ENCODE measurements at places on chromosomes 16 and 17.

- no peak for DNase-seq
Observed at GRCh38 chr17:58829172-58829637, 73.6 kb downstream of the PPM1E start.

DNA sequence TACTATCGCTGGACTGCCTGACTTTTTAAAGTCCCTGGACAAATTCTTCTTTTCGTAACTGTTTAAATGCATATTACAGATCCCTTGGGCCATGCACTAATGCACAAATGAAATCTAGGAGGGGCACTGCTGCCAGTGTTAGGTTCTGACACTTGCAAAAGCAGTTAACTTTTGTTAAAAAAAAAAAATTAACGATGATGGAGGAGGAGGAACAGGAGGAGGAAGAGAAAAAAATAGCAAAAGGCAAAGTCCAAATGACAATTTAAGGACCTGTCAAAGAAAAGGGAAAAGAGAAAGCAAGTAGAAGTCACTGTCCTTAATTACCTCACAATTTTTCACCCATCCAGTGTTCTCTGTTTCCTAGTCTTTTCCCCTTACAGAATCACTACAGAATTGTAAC lies 97.8 kb upstream of the CORO6 start:
- no peak for DNase-seq

- DNase-seq: no peak
Observed at GRCh38 chr17:11757815-11758214, 159.5 kb downstream of the DNAH9 start.

DNA sequence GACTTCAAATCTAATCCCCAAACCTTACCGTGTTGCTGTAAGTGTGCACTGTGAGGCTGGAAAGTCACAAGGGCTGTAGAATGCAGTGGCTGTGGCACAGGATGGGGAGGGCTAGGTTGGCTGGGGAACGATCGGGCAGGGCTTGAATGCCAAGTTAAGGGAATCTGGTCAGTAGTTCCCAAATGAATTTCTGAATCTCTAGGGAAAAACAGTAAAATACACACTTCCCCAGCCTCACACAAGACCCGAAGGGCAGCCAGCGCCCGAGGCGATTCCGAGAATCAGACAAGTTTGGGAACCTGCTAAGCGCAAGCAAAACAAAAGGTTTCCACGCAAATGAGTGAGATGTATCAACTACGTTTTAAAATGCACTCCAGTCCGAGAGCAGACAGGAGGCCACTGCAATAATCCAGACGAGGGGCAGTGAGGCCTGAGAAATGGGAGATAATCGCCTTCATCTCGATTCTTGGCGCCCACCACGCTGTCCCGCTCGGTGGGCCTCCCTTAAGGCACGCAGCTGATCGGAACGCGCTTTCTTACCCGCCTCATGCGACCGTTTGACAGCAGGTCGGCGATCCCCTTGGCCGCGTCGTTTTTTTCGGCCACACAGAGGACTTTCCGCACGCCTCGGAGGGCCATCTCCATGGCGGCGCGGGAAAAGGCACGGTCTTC lies 599 bp downstream of the TOP3A start:
- no peak for DNase-seq

DNA sequence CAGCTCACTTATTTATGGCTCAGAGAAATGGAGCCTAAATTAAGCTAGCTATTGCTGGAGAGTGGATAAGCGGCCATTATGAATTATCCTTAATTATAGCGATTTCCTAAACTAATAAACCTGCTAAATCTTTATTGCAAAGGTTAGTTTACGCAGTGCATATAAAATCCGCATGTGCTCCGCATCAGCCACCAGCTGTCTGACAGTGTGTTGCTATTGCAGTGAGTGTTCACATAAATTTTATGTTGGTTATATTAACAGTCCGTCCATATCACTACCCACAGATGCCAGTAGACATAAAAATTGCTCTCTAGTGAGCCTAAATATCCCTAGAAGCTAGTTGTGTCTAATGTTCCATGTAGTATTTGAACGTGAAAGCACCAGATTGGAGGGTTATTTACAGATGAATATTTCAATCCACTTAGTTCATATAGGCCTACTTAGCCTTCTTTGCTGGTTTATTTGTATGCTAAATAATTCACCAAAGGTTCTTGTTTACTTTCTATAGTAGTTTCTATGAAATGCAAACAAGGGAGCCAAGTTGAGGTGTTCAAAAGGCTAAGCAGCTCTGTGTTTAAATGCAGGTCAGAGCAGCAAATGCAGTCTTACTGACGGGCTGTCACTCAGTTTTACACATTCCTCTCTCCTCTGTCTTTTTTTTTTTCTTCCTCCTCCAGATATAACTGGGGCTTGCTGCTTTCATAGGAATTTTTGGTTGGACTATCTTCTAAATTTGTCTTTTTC lies 219.1 kb downstream of the IRX3 start:
- no peak for DNase-seq

DNA sequence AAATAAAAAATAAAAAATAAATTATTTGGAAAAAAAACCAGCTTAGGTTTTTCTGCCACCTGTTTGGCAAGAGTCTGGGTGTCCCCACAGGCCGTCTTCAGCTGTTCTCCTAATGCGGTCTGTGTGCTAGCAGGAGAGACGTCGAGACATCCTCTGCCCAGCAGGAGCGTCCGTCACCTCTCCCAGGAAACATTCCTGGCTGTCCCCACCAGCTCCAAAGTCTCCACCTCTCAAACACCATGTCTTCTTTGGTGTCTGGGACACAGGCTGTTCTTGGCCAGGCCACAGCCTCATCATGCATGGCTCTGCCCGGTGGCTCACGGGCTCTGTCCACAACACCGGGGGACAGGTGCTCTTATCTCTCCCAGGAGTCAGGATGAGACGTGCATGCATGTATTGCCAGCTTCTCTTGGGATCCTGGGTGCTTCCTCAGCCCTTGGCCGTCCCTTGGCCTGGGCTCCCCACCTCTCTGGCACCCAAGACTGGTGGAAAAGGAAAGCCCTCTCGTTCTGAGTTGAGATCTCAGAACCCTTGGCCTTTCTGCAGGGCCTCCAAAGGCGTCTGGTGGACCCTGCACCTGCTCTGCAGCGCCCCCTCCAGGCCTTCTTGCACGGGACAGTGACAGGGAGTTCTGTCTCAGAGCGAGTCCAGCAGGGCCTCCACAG lies 84.9 kb upstream of the CBX4 start:
- DNase-seq: peak; percentile 8

- no peak for DNase-seq
Observed at GRCh38 chr16:2586241-2586640, 48.4 kb downstream of the PDPK1 start.

DNA sequence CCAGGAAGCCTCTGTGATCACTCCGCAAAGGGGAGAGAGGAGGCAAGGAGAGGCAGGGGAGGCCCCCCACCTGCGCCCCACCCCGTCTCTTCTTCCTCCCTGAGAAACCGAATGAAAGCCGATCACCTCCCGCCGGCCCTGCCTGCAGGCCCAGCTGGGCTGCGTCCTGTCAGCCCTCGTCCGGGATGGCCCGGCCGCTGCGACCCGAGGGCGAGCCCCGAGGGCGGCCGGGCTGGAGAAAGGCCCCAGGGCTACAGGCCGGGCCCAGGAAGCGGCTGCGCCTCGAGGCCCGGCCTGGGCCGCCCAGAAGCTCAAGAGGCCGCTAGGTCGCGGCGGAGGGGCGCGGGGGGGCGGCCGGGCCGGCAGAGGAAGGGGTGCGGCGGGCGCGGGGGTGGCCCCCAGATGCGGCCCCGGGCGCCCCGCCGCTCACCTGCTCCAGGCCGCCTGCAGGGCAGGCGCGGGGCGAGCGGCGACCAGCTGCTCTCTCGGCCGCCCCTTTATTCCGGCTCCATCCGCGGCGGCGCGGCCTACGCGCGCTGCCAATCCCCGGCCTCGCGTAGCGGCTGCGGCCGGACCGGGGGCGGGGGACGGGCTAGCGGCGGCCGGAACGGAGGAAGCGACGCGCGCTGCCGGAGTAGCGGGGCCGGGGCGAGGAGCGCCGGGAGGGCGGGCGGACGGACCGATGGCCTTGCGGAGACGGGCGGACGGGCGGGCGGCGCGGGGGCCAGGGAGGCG lies at the start of gene ZNF319:
Gene ZNF319, minus strand, starts transcription at position 702 of the 735 bp plus-strand sequence. CDS start 2,407 bp downstream, outside the sequence.
- DNase-seq: no peak

GRCh38 chr16:17229766-17230165 lies 241.0 kb downstream of the XYLT1 start:
- DNase-seq: no peak

DNA sequence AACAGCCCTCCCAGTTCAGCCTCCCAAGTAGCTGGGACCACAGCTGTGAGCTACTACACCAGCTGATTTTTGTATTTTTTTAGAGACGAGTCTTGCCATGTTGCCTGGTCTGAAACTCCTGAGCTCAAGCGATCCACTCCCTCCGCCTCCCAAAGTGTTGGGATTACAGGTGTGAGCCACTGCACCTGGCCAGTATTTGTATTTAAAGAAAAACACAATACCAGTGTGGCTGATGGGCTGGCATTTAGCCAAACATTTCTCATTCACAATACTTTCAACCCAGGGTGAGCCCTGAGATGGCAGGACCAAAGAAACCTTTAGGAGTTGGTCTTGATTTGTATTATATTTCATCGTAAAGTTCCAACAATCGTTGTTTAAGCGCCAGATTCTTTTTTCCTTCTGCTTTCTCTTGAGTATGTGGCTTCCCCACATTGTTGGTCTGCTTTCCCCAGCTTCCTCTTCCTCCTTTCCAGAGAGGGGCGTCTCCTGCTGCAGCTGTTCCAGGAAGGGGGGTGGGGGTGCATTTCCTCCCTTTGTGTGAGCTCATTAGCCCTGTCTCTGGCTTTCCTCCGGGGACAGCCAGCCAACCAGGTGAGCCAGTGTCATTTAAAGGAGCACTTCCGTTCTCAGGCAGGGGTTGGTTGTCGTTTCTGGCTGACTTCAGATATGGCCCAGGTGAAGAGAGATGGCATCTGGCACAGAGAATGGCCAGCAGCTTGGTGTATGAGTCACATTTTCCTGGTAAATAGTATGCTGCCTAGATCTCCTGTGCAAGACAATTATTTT lies 79.9 kb downstream of the GPRC5B start:
- DNase-seq: no peak

DNA sequence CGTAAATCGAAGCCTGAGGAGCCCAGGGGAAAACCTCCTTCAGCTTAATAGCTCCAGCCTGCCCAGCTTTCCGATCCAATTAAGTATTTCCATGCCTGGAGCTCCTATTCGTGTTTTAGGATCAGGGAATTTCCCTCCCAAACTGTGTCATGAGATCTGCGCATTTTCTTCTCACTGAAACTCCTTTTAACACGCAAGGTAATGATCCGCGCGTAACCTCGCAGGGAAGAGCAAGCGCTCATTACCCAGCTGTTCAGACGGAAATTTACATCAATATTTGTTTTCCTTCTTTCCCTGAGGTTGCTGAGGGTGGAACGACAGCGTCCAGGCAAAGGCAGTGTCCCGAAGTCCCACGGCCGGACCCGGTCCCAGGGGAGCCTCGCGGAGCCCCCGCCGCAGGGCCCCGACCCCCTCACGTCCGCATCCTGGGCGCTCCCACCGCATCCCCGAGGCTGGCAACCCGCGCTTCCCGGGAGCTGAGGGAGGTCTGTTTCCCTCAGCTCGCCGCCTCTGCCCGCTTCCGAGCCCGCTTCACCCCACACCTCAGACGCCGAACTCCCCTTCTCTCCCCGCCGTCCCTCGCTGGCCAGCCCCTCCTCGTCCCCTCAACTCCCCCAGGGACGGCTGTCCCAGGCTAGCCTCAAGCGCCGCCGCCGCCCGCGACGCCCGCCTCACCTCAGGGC lies 415 bp downstream of the ABCA5 start:
- DNase-seq: peak; percentile 6

GRCh38 chr17:41535764-41536481 lies 7.8 kb upstream of the KRT19 start:
- DNase-seq: no peak

DNA sequence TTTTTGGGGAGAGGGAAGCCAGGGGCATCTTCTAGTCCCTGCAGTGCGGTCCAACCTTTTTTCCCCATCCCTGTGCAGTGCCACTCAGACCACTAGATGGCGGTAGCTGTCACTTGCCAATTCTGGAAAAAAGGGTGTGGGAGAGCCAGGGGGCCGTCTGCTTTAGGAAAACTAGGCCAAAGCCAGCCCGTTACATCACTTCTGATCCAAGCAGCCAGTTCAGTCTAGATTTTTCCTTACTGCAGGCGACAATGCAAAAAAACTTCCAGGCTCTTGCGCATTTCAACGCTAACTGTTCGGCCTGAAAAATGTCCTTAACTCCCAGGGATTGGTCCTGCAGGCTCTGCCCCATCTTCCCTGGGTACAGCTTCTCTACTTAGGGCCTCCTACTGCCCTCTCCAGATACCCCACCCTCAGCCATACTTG lies 69.2 kb upstream of the CES5A start:
- peak; percentile 30 for DNase-seq

DNA sequence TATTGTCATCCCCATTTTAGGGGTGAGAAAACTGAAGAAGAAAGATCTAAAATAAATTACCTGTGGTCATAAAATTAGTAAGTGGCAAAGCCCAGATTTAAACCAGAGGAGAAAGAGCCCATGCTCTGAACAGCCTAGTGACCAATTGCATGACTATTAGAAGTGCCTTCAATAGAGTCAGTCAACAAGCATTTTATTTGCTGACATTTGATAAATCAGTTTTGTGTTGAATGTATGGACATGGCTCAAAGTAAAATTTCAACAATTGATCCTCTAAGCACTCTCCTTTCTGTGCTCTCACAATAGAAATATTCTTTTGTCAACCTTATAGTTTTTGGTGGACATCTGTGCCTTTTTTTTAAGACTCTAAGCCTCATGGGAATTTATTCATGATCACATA lies 572.9 kb upstream of the SOX9 start:
- DNase-seq: no peak

DNA sequence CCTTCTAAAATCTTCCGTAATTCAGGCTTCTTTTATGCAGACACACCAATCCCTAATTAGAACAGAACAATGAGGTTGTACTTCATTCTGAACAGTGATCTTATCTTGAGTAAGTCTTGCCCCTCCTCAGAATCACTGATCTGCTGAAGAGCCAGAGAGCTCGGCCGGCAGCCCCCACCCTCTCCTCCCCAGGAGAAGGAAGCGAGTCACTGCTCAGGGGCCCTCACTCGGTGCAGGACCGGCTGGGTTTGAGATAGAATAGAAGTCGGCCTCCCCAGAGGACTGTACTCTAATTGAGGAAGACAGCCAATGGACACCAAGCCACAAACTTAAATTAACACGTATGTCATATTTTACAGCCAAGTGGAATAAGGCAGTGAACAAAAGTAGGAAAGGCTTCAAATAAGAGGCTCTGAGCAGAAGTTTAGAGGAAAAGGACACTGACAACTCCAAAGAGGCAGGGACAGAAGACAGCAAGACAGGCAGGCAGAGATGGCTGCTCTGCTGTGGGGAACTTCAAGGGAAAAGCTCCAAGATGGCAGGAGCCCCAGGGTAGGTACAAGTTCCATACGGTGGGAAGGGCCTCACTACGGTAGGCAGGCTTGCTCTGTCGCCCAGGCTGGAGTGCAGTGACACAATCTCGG lies 18.6 kb downstream of the CREBBP start:
- no peak for DNase-seq

Measured in activated T-cell treated with anti-CD3 and anti-CD28 coated beads for 24 hours (primary cell).